Activated naive CD4-positive, alpha-beta T cell (primary cell): ENCODE measurements at places on chromosomes 5 and 9.

DNA sequence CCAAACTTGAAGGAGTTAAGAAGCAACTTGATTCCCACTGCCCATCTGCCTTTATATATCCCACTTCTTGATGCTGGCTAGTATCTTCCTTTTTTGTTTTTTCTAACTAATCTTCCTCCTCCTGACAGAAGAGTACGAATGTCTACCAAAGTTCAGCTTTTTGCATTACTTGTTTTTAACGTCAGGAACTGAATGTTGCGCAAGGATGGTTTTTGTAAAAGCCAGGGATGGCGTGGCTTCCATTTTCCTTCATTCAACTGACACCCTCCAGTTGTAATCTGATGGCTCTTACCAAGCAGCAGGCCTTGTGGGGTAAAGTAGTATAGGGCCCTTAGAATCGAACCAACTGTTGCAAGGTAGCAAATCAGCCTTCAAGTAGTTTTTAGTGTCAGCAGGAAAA lies 70.8 kb upstream of the GPR151 start:
- DNase-seq, result no peak

GRCh38 chr9:5559659-5560058 lies 49.3 kb downstream of the PDCD1LG2 start:
- DNase-seq, result no peak

- no peak for DNase-seq
Observed at GRCh38 chr5:7592910-7593309, 197.0 kb downstream of the ADCY2 start.

- DNase-seq, result no peak
Observed at GRCh38 chr9:32177396-32177795, 207.0 kb upstream of the ACO1 start.

DNA sequence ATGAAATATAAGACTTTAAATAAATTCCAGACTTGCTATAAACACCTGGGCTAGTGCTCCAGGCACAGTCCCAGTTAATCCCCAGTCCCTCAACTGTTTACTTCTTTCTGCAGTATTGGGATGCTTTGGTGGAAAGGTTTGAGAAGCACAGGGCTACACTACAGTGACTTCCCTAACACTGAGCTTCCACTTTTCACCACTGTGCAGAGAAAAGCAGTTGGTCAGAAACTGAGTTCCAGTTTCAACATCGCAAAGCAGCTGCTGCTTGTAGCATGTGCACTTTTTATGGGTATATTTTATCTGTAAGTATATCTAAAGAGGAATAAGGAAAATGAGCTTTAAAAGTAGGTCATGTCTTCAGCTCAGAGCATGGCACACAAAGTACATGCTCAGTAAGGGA lies 339.7 kb downstream of the NTRK2 start:
- no peak for DNase-seq

DNA sequence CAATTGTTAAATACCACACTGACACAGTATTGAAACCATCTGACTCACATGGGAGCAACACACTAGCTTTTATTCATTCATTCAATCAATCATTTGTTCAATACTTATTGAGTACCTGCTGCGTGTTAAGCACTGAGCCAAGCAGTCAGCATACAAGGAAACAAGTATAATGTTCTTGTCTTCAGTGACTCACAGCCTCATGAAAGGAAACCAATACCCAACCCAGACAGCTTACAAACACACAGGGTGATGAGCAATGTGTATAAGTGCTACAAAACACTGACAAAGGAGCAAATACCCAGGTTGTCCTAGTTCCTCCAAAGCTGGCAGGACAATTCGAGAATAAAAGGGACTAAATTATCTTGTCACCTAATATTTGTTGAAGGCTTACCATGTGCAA lies 67.6 kb upstream of the RASEF start:
- DNase-seq, result no peak

- no peak for DNase-seq
Observed at GRCh38 chr5:39420482-39421145, 4.2 kb downstream of the DAB2 start.

DNA sequence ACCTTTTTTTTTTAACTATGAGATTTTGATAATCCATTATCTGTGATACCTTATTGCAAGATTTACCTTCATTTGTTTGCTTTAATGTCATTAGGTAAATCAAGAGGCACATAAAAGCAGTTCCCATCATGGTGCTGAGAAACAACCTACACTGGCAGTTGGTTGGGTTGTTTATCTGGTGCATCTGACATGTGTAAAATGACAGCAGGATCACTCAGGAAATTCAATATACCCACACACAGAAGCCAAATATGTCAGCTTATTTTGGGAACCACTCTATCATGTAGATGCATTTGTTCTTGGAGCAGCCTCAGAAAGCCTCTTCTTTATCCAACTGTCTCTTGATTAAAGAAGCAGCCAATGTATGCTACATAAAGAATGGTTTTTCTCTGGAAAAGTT lies 7.8 kb upstream of the CCDC192 start:
- no peak for DNase-seq

GRCh38 chr9:107571148-107571547 lies 81.6 kb upstream of the KLF4 start:
- no peak for DNase-seq

DNA sequence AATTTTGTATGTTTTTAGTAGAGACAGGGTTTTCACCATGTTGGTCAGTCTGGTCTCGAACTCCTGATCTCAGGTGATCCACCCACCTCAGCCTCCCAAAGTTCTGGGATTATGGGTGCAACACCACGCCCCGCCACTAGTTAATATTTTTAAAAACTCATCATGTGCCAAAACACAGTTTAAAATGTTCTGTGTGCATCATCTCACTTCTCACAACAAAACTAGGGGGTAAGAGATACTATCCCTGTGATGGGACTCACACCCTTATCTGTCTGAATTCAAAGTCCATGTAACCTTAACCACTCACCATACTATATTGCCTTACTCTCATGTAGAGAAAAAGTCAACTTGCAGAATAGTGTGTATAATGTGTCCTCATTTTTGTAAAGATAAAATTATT lies 2.6 kb downstream of the PKD2L2 start:
- DNase-seq, result no peak

DNA sequence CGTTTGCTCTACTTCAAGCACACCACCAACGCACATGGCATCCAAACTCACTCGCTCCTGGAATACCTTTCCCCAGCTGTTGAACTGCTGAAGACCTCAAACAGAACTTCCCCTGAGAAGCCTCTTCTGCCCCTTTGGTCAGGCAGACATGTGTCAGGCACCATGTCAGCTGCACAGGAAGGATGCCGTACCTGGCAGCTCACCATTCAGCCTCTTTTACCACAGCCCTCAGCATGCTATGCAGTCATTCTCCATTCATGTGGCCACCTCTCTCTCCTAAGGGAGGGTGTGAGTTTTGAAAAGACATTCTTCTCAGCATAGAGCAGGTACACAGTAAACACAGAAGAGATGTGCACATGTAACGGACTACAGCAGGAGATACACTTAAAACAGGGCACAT lies 14.2 kb downstream of the IL4 start:
- no peak for DNase-seq

- DNase-seq, result no peak
Observed at GRCh38 chr5:98349251-98349989, 424.0 kb upstream of the RGMB start.

DNA sequence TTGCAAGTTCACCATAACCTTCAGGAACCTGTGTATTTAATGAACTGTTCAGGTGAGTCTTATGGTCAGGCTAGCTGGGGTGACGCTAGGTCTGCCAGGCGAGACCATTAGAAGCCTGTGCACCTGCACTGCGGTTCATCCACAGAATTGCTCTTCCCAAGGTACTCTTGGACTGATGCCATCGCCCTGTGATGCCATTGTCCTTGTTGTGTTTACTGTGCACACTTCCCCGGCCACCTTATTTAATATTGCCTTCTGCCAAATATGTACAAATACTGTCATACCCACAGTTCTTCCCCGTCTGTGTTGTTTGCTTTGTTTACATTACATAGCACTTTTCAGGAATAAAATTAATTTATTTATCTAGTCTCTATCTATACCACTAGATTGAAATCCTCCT lies 66.3 kb downstream of the RCL1 start:
- no peak for DNase-seq
